ENCODE measurements at places on chromosomes 4 and X.

GRCh38 chr4:145299380-145300076 lies 119.1 kb upstream of the OTUD4 start:
- peak; percentile 80 for DNase-seq

- no peak for DNase-seq
Measured at GRCh38 chr4:91171217-91171616, 1044.0 kb downstream of the CCSER1 start.

GRCh38 chr4:147345662-147346061 lies 135.2 kb upstream of the EDNRA start:
- no peak for DNase-seq

DNA sequence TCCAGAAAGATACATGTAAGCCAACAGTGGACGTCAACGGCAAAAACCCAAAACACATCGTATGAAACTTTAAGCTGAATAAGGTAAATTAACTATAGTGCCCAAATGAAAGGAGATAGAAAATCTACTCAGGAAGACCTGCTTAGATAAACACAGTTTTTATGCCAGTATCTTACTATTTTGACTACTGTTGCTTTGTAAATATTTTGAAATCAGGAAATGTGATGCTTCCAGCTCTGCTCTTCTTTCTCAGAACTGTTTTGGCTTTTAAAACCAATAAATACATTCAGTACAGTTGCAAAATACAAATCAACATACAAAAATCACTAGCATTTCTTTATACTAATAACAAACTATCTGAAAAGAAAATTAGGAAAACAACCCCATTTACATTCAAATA lies 83.8 kb downstream of the SMARCA5 start:
- DNase-seq = no peak

DNA sequence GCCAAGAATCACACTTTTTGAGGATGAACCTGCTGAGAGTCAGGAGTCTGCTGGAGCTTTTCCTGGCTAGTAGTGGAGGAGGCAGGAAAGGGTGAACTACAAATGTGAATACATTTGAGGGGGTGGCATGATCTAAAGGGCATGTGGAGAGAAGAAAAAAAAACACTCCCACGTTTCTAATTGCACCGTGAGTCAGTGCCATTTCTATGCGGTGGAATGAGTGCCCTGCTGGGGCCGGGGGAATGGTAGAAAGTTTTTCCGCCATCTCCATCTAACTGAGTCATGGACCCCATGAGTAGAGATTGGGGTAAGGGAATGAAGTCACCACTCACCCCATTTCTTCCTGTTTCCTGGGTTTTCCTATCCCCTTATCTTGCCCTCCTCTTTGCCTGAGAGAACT lies 19.8 kb downstream of the BEX3 start:
- no peak for DNase-seq

DNA sequence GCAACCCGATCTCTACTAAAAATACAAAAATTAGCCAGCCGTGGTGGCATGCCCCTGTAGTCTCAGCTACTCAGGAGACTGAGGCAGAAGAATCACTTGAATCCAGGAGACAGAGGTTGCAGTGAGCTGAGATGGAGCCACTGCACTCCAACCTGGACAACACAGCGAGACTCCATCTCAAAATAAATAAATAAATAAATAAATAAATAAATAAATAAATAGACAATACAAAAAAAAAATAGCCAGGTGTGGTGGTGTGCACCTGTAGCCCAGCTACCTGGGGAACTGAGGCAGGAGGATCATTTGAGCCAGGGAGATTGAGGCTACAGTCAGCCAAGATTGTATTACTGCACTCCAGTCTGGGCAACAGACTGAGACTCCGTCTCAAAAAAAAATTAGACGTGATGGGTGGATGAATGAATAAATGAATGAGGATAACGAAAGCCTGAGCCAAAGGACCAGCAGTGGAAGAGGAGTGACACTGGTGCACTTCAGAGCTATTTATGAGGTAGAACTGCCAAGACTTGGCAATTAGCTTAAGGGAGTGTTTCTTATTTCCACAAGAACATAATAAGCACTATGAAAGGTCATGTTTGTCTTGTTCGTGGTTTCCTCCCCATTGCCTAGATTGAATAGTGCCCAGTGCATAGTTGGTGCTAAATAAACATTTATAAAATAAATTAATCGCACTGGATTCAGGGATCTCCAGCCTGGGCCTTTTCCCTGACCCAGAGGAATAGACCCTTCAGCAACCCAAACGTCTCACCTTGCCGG lies 232.2 kb downstream of the IDS start:
- no peak for DNase-seq

DNA sequence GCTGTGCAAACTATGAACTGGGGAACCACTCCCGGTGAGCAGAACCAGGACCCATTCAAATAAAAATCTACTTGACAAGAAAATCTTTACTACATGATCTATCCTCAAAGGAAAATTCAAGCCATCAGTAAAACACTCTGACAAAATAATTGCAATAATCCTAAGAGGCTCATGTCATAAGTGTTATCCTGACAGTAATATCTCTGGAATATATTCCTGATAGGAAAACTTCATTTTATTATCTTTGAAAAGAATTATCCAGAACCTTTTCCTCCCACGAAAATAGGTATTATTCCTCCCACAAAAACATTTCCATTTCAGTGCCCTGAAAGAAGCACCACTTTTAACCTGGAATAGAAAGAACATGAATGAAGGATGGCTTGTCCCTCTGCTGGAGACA lies 357.7 kb upstream of the PCDH7 start:
- DNase-seq = no peak

DNA sequence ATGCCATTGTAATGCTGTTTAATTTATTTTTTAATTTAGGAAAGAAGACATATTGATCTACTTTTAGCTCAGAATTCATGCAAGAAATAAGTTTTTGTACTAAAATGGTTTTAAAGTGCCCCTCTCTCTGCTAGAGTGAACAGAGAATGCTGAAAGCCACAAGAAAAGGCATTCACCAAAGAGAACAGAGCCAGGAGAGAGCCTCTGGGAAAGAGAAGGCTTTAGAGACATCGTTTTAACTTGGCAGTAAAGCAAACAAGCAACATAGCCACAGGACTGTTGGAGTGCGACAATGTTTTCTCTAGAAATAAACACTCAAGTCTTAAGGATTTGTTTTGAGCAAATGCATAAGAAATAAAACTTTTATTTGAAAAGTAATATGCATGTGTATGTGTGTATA lies 484.1 kb upstream of the CPEB2 start:
- DNase-seq = no peak

DNA sequence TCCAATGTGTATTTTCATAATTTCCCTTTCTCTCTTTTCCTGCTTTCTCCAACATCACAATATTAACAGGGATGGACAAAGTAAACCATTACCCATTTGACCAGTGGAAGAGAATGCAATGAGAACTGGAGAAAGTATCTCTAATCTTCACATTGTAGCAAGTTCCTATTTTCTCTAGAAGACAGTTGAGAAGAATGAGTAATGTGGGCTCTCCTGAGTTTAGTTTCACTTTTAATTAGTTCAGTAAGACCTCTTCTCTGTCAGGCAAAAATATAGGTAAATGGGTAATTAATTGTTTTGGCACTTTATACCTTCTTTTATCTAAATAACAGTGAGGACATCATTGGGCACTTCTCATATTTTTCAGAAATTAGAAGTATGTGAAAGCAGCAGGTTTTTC lies 602.0 kb downstream of the GLUD2 start:
- DNase-seq = no peak

DNA sequence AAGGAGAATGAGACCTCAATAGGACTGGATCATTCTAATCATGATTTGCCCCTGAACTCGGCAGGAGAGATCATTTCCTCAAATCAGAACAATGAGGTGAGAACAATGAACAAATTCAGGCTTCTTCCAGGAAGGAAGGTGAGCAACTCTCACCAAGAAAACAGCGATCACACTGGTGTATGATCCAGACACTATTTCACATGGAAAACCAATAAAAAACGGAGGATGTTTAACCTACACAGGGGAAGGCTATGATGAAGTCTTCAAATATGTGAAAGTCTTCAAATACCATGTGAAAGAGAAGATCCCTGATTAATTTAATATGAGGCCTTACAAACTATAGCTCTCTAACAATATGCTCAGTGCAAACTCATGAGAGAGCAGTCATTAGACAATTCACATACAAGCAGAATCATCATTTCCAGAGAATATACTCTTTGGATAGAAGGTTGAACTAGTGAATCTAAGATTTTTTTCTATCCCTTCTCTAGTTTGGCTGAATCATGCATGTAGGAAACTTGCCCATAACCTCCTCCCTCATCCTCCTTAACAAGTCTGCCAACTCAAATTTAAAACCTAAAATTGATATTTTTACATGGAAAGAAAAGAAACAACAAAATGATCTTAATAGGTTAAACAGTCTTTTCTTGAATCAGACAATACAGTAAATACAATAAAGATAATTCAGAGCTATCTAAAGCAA lies 122.5 kb downstream of the ADAMTS3 start:
- DNase-seq = no peak

Data from OCI-LY7 (cell line).